Stimulated activated CD4-positive, alpha-beta T cell treated with anti-CD3 and anti-CD28 coated beads, Interleukin-1b, Interleukin-23, amount 100 ng/mL, for 1 hour (primary cell): ENCODE measurements at places on chromosomes 7 and 10.

- no peak for DNase-seq
Measured at GRCh38 chr7:84452618-84453017, 258.0 kb upstream of the SEMA3A start.

- no peak for DNase-seq
Measured at GRCh38 chr7:105268511-105269392, 120.0 kb downstream of the SRPK2 start.

DNA sequence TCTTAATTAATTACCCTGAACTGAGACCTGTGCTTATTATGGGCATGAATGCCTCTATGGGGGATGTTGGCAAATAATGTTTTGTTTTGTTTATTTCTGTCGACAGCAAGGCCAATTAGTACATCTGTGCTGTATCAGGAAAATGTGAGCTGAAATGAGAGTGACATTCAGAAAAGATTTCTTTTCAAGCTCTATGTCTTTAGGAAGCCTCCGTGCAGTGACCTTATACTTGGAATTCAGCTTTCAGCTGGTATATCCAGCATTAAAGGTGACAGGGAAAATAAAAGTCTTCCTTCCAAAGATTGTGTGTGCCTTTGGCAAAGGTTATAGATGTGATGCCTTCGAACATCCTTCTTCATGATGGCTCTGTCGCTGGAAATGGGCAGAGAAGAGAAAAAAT lies 1061.1 kb downstream of the SORCS3 start:
- no peak for DNase-seq

DNA sequence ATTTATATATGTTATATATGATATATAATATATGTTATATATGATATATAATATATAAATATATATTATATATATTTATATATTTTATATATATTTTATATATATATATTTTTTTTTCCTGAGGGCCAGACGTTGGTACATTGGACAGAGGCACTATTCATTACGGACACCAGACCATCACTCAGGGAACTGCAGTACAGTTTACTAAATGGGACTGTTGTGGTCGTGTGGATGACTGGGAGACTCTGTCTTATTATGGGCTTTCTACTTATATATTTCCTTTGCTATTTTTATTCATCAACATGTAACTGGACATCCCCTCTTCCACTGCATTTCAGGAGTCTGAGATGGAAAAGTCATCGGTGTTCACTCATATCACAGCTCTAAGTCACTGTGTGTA lies 87.1 kb upstream of the PRKCQ start:
- no peak for DNase-seq

- no peak for DNase-seq
Measured at GRCh38 chr7:152872061-152872744, 112.7 kb downstream of the ACTR3B start.

DNA sequence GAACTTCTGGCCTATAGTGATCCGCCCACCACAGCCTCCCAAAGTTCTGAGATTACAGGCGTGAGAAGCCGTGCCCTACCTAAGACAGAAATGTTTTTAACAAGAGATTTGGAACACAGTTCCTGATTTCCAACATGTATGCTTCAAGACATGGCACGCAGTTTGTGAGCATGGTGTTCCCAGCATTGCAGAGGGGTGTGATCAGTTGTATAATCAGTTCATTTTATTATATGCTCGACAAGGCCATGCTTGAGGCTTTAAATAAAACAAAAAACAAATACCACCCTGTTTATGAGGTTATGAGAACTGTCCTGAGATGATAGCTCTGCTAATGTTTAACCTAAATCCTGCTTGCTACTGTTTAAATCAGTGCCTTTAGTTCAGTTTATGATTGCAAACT lies 60.2 kb downstream of the TASOR2 start:
- no peak for DNase-seq

GRCh38 chr10:7006566-7006965 lies 404.3 kb downstream of the SFMBT2 start:
- no peak for DNase-seq

GRCh38 chr10:17910125-17910789 lies 41.5 kb upstream of the SLC39A12 start:
- no peak for DNase-seq

DNA sequence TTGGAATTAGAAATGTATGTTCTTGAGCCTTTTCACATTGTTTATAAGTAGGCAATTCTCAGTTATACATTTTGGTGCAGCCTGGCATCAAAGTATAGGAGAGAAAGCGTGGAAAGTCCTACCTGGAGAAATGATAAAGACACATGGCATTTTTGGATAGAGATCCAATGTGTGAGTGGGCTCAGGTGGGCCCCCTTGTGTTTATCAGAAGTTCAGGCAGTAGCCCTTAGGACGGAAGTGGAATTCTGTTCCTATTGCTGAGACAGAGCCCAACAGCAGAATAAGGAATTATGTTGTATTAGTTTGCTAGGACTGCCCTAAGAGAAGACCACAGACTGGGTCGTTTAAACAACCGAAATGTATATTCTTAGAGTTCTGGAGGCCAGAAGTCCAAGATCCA lies 85.2 kb upstream of the AMPH start:
- DNase-seq: no peak

GRCh38 chr7:84100866-84101265 lies 93.7 kb downstream of the SEMA3A start:
- DNase-seq: no peak

DNA sequence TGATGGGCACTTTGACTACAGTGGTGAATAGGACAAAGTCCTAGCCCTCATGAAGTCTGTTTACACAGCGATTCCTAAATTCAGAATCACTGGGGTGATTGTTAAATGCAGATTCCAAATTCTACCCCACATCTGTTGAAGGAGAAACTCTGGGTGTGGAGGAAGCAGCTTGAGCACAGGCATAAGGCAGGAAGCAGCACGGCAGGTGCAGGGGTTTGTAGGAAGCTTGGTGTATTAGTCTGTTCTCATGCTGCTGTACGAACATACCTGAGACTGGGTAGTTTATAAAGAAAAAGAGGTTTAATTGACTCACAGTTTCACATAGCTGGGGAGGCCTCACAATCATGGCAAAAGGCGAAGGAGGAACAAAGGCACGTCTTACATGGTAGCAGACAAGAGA lies 5.1 kb downstream of the AKR1E2 start:
- DNase-seq: no peak

GRCh38 chr10:105950410-105950809 lies 1214.1 kb downstream of the SORCS1 start:
- DNase-seq: no peak

- no peak for DNase-seq
Measured at GRCh38 chr10:30974773-30975415, 56.8 kb downstream of the ZNF438 start.

GRCh38 chr7:135327458-135327857 lies 93.8 kb downstream of the STRA8 start:
- DNase-seq: no peak

- DNase-seq: no peak
Measured at GRCh38 chr7:2524808-2525657, 5.5 kb downstream of the LFNG start.

DNA sequence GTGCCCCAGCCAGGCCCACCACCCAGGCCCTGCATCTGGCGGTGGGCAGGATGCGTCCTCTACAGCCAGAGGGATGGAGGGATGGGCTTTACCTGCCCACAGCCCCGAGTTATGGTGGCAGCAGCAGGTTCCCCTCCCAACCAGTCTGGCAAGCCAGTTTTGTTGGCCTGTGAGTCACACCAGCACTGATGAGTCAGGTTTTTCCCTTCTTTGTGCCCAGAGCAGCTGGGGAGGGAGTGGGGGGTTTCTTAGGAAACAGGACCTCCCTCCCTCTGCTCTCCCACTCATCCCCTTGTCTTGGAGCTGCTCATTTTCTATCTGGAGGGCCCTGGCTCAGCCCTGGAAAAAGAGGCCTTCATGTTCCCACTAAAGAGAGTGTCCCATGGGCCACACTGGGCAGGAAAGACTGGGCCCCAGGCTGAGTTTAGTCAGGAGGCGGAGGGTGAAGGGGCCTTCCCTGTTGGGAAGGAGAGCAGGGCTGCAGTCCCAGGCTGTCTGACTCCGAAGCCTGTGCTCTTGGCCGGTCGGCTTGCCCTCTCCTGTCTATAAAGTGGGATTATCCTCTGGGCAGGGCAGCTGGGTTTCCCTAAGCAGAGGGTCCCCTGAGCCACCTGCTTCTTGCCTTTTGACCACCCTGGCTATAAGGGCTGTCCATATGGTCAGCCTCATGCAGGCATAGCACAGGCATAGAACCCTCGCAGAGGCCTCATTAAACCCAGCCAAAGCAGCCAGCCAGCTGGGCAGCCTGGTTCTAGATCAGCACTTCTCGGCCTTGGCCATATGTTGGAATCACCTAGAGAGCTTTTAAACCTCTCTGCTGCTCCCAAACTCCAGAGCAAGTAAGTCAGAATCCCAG lies 30.2 kb upstream of the ANKRD2 start:
- no peak for DNase-seq

GRCh38 chr7:47714669-47715607 lies 133.0 kb upstream of the TNS3 start:
- no peak for DNase-seq

- DNase-seq: no peak
Measured at GRCh38 chr10:93579089-93579488, 12.6 kb downstream of the FFAR4 start.

GRCh38 chr7:34190299-34190698 lies 285.0 kb downstream of the BMPER start:
- no peak for DNase-seq

DNA sequence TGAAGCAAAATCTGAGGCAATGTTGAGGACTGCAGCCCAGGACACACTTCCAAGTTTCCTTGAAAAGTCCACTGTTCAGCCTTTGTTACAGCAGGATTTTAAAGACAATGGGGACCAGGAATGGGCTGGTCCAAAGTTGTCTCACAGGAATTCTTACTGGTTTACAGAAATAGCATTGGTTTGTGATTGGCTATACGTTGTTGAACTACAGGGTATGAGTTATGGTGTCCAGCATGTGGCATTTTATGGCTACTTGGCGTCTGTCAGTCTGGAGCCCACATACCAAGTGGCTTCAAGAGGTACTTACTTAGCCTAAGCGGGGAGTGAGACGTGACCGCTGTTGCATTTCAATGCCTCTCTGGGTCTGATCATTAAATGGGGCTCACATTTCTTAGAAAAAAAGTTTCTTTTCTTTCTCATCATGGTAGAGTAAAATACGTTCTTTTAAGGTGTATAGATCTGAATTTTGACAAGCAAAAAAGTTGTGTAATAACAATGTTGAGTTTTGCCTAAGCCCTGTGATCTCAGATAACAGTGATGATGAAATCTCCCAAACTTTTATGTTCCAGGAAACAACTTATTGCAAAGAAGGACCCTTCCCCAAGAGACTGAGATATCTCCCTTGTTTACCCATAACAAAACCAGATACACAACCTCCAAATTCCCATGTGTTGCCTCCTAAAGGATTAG lies 100.0 kb upstream of the TRIM24 start:
- DNase-seq: no peak

DNA sequence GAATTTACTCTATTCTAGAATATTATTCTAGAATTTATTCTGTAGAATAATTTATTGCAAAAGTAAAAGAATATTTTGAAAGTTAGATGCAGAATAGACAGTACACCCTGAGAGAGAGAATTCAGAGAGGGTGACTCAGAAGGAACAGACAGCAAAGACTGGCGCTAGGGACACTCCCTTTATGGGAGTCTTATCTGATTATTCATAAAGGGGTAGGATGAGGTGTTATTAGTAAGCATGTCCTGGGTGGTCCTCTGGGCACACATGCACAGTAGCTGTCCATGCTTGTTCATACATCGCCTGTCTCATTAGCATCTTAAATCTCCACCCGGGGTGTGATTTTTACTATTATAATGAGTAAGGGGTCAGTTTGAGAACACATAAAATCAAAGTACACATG lies 100.1 kb downstream of the XPNPEP1 start:
- DNase-seq: no peak

DNA sequence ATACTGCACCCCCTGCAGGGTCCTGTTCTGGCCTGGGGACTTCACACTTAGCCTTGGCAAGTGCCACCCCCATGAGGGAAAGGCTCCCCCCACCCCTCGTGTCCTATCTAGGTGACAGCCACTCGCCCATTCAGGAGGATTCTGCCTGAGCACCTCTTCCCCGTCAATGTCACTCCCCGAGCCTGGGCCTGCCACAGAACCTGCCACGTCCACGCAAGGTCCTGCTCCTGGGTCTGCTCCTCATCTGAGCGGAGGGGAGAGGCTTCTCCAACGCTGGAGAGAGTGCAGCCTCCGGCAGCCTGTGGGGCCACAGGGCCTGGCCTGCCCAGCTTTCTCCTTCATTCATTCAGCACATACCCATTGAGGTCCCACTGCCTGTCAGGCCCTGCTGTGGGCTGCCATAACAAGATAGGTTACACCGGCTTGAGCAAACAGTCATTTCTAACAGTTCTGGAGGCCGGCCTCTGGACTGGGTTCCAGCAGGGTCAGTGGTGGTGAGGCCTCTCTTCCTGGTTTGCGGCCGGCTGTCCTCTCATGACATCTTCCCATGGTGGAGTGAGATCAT lies 92.0 kb upstream of the RET start:
- no peak for DNase-seq

- no peak for DNase-seq
Measured at GRCh38 chr10:127937069-127937468, 30.2 kb downstream of the PTPRE start.

DNA sequence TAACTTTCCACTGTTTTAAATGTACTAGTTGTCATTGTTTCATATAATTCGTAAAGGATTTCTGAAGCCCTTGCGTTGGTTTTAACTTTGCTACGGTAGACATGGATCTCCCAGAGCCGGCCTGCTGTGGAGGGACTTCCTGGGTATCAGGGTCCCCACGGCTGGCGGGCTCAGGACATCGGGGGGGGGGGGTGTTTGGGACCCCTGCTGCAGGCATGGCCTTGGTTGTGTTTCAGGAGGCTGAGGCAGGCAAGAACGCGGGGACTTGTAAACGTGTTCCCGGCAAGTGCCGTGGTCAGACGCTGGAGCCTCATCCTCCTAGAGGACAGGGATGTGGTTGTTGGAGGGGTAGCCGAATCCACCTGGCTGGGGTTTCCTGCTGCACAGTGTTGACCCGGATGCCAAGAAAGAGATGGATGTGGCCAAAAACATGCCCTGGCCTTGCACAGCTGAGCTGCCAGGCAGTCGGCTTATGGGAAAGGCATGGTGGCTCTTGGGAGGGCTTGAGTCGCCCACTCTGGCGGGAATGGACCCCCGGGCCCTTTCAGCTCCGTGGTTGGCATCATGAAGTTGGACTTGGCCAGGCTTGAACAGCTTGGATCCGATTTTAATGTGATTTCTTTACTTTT lies 21.4 kb upstream of the CHST12 start:
- no peak for DNase-seq

- no peak for DNase-seq
Measured at GRCh38 chr7:136214356-136214755, 237.2 kb upstream of the MTPN start.

- DNase-seq: no peak
Measured at GRCh38 chr10:73509695-73510094, 13.9 kb upstream of the PPP3CB start.

GRCh38 chr7:130937830-130938229 lies 203.8 kb upstream of the KLF14 start:
- no peak for DNase-seq
